ENCODE measurements at places on chromosomes 5 and 9. TPM values are rescaled to one million over a fixed set of nuclear protein-coding genes. Genes with fewer than 3 reads are reported as not detected.

The ACTBL2 gene
- polyA plus RNA-seq, result not detected

The GABBR2 gene
- not detected for polyA plus RNA-seq

The LCN6 gene
- polyA plus RNA-seq, result 0.18 TPM

The GPR21 gene
- not detected for polyA plus RNA-seq

The PAX5 gene
- 196 TPM for polyA plus RNA-seq

The GPR151 gene
- polyA plus RNA-seq, result not detected

The JAKMIP2 gene
- 1.0 TPM for polyA plus RNA-seq

The HOMER1 gene
- 0.59 TPM for polyA plus RNA-seq

The CDC20B gene
- not detected for polyA plus RNA-seq

Measured in B cell (primary cell).